Activated CD4-positive, alpha-beta T cell treated with anti-CD3 and anti-CD28 coated beads, Interleukin-2, amount 10 ng/mL, durations not matched to agents 24 days and 14 days (primary cell): ENCODE measurements at places on chromosomes 4 and X.

DNA sequence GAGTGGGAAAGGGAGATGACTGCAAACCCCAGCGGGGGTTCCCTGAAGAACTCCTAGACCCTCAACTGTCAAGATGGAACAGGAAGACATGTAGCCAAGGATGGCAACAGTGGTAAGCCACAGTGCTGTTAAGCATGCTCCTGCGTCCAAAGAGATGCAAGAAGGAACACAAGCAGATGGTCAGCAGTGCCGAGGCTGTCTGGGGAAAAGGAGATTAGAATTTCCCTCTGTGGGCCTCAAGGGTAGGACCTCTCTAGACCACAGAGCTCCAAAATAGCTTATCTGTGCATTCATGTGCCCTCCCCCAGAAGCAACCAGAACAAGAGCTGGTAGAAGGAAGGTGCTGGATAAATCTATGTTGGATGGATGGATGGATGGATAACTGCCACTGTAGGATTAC is 82.0 kb upstream of the CPEB2 start:
- DNase-seq = peak; percentile 58

DNA sequence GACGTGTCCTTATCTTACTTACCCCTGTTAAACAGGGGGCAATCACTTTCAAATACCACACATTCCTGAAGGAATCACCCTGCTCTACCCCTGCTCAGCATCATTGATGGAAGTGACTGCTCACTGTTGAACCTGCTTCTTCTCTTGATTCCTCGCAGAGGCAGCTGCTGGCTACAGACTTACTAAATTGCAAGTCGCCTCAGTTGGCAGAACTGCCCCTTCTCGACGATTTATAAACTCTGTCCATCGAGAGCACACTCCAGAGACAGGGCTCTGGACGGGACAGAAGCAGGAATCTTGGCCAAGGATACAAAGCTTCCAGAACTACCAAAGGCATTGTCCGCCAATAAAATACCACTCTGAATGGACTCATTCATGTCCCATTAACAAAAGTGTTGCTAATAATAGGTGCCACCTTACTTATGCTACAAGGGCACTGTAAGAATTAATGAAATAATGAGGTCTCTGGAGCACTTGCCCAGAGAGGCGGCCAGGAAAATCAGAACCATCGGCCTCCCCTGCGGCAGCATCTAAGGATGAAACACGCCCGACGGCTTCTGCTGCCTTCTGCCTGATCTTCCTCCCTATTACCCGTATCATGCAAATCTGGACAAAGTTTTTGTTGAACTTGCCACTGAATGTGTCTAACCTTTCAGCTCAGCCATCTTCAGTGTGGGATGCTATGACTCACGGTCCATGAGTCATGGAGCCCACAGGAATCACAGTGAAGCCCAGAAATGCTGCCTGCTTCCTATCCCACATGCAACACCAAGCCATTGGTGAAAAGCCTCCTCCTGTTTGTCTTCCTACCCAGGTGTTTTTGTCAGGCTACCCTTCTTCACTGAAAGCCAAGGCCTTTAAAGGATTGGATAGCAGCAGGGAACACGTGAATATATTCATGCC is 164.9 kb downstream of the MAML3 start:
- no peak for DNase-seq

- no peak for DNase-seq
Observed at GRCh38 chr4:27524224-27524623, 663.6 kb downstream of the STIM2 start.

DNA sequence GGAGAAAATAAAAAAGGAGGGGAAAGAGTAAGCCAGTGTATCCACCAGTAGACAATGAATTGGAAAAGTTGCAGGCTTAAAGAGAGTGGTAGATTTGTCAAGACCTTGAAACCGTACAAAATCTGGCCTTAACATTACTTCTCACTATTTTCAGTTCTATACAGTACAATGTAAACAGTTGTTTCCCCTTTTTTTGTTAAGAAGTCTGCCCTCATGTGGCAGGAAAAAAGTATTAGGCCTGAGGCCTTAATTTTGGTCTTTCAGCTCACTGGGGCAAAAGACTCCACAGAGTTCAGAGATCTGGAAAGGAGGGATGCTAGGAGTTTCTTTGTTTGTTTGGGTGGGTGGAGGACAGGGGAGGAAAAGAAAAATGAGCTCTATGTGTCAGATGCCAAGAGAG is 92.8 kb upstream of the CCDC160 start:
- DNase-seq = peak; percentile 73

DNA sequence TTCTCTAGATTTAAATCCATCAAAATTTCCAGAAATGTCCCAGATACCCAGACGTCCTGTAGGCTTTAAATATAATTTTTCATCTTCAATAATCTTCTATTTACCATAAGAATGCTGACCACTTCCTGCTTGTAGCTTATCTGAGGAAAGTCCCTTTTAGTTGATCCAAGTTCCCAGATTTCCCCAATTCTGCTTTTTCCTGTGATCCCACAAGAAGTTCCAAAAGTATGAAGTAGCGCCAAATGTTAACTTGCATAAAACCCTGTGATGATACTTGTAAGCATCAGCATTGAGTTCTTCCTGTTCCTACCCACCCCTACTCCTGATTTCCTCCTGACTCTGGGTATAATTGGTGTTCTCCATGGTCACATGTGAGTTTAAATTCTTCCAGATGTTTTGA is 10.6 kb upstream of the TLR8 start:
- DNase-seq = no peak
